ENCODE measurements at places on chromosomes 16 and 17. TPM values are rescaled to one million over a fixed set of nuclear protein-coding genes. Genes with fewer than 3 reads are reported as not detected.

STX1B gene
- 0.60 TPM for total RNA-seq

HYDIN gene
- under 0.01 TPM for total RNA-seq

DNA sequence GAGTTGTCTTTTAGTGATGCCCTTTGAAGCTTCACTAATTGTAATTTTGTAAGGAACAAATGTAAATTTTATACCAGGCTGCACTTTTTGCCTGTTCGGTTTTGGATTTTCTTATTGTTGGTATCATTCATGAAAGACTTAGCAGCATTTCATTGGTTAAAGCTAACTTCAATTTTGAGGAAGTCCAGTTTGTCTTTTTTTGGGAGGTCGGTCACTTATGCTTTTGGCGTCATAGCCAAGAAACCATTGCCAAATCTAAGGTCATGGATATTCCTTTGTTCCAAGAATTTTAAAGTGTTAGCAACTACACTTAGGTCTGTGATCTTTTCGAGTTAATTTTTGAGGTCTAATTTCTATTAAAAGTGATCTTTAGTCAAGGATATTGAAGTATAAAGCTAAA, 77.1 kb downstream of the PRKCA start:
- DNase-seq: no peak

DNA sequence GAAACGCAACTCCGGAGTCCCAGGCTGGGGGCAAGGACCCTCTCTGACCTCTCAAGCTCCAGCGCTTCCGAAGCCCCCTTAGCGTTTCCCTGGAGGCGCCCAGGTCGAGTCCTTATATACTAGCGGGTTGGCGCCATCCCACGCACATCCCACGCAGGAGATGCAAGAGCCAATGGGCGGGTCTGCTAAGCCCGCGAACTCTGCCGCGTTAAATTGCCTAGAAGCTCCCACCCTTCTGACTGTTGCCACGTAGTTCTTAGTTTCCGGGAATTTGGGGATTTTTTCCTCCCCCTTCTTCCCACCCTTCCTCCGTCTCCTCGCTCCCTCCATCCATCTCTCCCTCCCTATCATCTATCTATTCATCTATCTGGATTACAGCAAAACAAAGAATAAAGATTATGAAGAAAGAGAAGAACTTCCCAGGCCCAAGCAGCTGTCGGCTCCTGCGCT, at the start of gene SLFN11:
Gene SLFN11, minus strand, starts transcription at position 88 of the 450 bp plus-strand sequence. CDS start 9,814 bp downstream, outside the sequence.
- peak; percentile 92 for DNase-seq

DNA sequence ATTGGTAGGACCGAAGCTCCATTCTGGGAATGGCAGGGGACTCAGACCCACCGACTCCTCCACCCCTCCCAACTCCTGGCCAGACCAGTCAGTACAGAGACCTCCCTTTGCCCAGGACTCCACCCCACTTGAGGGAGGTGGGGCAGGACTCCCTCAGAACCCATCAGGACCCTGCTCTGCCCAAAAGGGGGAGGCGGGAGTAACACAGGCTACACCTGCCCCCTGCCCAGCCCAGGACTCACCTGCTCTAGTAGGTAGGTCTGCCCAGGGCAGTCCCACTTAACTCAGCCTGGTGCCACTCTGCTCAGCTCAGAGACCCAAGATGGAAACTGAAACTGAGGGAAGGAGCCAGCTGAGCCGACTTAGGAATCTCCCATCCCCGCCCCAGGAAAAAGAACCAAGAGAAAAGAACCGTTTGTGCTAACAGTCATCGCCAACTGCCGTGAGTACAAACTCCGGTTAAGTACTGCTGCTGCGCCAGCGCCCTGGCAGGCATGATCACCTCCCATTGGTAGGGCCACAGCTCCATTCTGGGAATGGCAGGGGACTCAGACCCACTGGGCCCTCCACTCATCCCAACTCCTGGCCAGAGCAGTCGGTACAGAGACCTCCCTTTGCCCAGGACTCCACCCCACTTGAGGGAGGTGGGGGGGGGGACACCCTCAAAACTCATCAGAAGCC, 503 bp downstream of the DHX58 start:
- DNase-seq: peak; percentile 55

DNA sequence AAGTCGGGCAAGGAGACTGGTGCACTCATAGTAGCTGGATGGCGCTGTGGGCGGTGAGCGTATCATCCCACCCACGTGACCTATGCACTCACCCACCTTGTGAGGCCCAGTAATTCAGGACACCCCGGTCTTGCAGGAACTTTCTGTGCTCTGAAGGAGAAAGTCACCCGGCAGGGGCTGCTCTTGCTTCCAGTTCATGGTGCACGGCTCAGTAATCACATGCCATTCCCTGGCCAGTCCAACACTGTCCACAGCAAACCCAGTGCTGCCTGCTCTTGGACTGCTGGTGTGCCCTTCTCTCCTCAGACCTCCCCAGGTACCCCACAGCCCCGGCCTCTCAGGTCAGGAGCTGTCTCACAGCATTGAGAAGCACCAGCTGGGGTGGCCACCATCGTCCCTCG, 16.4 kb upstream of the RHBDF2 start:
- no peak for DNase-seq

- DNase-seq: no peak
Observed at GRCh38 chr17:72829883-72830282, 262.6 kb downstream of the SLC39A11 start.

GRCh38 chr17:57603978-57604377, 141.1 kb downstream of the CCDC182 start:
- DNase-seq: no peak

- DNase-seq: peak; percentile 24
Observed at GRCh38 chr16:9042533-9042932, 48.9 kb upstream of the HAPSTR1 start.

GRCh38 chr17:66578781-66579489, 256.0 kb upstream of the CACNG5 start:
- DNase-seq: peak; percentile 11

GRCh38 chr16:8887952-8888560, 5.9 kb downstream of the LITAFD start:
- DNase-seq: peak; percentile 88

- peak; percentile 52 for DNase-seq
Observed at GRCh38 chr16:80931801-80932707, 74.6 kb downstream of the CMC2 start.

GRCh38 chr16:17585449-17586074, 114.8 kb upstream of the XYLT1 start:
- no peak for DNase-seq

DNA sequence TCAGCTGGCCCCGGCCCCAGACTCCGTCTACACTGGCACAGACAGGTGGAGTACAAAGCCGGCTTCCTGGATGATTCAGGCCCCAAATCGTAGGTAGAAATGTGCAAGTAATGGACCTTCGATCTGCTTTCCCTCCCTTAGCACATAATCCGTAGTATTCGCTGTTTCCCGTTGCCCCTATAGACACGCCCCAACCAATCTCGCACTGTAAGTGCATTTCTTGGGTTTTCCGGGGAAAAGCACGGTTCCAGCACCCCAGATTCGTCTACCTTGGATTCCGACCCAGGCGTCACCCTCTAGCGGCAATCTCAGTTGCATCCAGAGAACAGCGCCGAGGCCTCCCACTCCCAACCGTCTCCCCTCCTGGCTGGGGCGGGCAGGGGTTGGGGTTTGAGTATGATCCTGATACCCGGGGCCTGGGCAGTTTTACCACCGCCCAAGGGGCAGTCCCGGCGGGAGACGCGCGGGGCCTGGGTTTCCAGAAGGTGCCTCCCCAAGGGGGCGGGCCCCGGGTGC, 12.1 kb upstream of the FOXF1 start:
- no peak for DNase-seq
